Caco-2 (cell line): ENCODE measurements at places on chromosomes 5 and 9.
A peak's percentile ranks its signal among the peaks of the same experiment; 100 is the strongest.

- DNase-seq = no peak
Observed at GRCh38 chr9:18766989-18767550, 265.9 kb downstream of the SAXO1 start.

DNA sequence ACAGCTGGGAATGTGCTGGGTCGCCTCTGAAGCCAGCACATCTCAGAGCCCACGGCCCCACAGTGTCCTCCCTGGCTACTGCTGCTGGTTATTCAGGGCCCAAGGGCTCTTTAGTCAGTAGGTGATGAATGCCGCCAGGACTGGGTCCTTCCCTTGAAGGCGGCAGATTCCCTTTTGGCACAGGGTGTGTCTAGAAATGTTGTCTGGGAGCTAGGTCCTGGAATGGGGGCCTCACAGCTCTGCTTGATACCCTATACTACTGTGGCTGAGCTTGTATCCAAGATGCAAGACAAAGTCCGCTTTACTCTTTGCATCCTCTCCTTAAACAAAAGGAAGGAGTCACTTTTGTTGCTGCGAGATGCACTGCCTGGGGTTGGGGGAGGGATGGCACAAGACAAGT, 33.1 kb downstream of the MEGF9 start:
- no peak for DNase-seq

GRCh38 chr9:97506306-97506705, 4.8 kb downstream of the TMOD1 start:
- no peak for DNase-seq

DNA sequence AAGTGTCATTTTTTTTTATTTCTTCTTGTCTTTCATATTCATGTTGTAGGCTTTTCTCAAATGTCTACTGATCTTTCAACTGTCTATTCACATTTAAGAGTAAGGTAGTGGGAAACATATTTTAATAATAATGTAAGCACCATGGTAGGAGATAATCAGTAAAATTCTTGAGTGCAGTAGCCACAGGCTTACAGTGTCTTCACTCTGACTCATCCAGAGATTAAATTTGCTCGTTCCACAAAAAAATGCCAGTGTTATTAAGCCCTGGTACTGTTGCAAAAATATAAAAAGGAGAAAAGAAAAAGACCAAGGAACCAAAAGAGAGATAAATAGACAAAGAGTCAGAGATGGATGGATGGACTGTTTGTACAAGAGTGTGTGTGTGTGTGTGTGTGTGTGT, 43.0 kb downstream of the PARP8 start:
- no peak for DNase-seq

GRCh38 chr5:167816354-167816753, 475.1 kb upstream of the WWC1 start:
- DNase-seq = no peak

- DNase-seq = no peak
Observed at GRCh38 chr9:20405616-20406015, 216.7 kb downstream of the MLLT3 start.

DNA sequence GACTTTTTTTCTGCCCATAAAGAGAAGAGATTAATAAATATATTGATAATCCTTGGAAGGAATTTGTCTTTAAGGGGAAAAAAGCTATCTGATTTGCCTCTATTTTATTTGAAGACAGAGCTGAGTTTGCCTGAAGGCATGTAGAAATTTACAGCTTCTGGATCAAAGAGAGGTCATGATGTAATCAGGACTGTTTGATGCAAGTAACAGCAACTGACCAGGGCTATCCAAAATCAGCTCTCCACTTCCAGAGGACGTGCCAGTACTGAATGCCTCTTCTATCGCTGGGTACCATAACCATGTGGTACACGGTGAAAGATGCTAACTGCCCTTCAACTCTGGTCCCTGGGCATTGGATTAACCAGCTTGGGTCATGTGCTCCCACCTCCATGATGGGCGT, 90.6 kb downstream of the ZFAND5 start:
- no peak for DNase-seq

GRCh38 chr5:145101246-145101645, 733.9 kb downstream of the PRELID2 start:
- peak; percentile 3 for DNase-seq

DNA sequence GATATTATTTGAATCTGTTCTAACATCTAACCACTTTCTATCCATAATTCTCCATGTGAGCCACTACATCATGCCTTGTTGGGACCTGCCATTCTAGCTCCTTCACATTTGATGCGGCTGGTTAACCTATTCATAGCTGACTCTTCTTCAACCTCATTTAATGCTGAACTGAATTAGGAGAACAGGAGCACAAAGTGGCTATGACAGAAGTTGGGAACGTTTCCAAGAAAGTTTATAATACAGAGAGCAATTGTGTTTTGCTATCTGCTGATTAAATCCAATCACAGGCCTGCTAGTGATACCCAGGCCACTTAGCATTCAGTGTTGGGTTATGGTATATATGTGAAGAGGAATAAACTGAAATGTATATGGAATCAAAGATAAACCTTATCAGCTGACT, 440.3 kb downstream of the PTPRD start:
- no peak for DNase-seq

- DNase-seq = no peak
Observed at GRCh38 chr9:81650586-81651515, 38.5 kb downstream of the TLE1 start.
